ENCODE measurements at places on chromosomes 4 and X.
A peak's percentile ranks its signal among the peaks of the same experiment; 100 is the strongest.

DNA sequence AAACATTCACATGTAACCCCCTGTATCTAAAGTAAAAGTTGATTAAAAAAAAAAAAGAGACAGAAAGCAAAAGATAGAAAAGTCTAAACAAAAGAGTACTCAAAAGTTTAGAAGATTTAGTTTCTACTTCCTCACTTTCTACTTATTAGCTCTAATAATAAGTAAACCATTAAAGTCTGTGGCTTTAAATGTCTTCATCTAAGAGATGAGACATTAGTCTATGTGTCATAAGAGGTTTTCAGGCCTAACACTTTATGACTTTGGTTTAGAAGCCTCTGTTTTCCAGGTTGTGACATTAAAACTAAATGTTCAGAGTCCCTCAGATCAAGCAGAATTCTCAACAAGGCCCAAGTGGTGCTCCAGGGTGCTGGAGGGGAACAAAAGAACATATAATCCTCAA, 42.2 kb upstream of the GUCY1A1 start:
- DNase-seq = no peak

GRCh38 chr4:602559-602942, 22.8 kb upstream of the PDE6B start:
- peak; percentile 35 for DNase-seq

- no peak for DNase-seq
Observed at GRCh38 chr4:177508662-177509061, 66.4 kb upstream of the AGA start.

GRCh38 chrX:18426004-18426320, 554 bp downstream of the CDKL5 start:
- no peak for DNase-seq

GRCh38 chr4:150673793-150674192, 91.8 kb downstream of the MAB21L2 start:
- no peak for DNase-seq

DNA sequence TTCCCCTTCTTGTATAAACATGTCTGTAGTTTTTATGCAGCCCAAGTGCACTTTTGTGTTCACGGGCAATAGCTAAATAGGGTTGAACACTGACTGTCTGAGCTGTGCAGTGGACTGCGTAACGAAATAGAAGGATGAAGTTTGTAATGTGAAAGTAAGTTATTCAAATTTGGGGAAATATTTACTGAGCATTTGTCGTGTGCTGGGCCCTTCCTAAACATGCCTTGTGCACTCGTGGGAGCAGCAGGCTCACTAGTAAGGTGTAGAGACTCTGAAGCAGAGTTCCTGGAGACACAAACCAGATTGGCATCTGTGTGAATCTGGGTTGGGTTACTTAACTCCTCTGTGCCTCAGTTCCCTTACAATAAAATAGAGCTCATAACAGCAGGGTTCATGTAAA, 51.7 kb upstream of the C1QTNF7 start:
- no peak for DNase-seq

DNA sequence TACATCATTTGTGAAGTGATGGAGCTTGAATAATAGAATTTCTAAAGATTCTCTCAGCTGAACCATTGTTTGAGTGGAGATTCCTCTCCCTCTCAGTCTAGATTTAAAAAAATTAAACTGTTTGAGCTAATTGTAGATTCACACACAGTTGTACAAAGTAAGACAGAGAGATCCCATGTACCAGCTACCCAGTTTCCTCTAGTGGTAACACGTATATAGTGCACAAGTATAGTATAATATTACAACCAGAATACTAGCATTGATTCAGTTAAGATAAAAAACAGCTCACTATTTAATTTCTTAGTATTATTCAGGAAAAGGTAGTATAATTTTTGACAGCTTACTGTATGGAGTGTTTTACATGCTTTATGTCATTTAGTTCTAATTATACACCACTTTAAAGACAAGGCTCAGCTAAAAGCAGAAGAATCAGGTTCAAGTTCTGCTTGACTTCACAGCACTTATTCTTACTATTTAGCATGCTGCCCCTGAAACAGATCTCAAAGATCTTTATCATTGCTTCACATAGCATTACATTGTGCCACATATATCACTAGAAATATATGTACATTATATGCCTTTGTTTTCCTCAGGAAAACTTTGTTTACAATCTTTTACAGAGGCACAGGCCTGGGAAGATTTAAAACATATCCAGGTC, 136.1 kb downstream of the SNCA start:
- DNase-seq = no peak

GRCh38 chr4:20248155-20248558, 3.5 kb upstream of the SLIT2 start:
- no peak for DNase-seq

DNA sequence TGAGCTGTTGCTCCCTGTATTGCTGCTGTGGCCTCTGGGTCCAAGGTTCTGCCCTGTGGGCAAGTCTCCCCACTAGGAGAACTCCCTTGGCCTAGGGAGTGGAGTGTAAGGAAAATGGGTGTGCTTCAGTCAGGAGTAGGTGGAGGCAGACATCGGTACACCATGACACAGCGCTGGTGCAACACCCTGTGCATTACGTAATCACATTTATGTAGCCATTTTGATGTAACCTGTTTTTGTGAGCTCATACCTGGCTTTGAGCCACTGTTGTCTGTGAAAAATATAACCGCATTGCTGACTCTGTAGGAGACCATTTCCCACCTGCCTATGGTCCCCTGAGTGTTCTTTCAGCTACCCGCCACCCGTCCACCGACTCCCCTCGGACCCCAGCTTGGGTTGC, 700.5 kb upstream of the AGA start:
- DNase-seq = no peak

DNA sequence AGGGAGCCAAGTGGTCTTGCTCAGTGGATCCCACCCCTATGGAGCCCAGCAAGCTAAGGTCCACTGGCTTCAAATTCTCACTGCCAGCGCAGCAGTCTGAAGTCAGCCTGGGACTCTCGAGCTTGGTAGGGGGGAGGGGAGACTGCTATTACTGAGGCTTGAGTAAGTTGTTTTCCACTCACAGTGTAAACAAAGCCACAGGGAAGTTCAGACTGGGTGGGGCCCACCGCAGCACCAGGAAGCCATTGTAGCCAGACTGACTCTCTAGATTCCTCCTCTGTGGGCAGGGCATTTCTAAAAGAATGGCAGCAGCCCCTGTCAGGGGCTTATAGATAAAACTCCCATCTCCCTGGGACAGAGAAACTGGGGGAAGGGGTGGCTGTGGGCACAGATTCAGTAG, 721.0 kb upstream of the NDST4 start:
- no peak for DNase-seq
